ENCODE measurements at places on chromosomes 4 and X.
A peak's percentile ranks its signal among the peaks of the same experiment; 100 is the strongest.

DNA sequence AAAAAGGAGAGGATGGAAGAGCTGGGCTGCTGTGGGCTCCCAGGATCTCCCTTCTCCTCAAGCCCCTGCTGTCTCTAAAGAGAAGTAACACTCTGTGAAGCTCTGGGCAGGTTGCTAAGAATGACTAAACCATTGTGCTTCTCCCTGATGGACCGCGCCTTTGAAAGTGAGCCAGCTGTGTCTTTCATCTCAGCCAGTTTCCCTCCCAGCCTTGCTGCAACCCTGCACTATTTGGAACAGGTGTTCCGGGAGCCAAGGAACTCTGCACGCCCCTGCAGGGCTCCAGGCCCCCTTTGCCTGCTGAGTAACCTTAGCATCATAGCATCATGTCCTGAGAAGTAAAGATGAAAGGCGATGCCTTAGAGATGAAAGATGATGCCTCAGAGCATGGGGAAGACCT, 39.7 kb downstream of the SMIM20 start:
- no peak for DNase-seq

GRCh38 chrX:103330681-103331288, 746 bp downstream of the TCEAL7 start:
- DNase-seq, result no peak

DNA sequence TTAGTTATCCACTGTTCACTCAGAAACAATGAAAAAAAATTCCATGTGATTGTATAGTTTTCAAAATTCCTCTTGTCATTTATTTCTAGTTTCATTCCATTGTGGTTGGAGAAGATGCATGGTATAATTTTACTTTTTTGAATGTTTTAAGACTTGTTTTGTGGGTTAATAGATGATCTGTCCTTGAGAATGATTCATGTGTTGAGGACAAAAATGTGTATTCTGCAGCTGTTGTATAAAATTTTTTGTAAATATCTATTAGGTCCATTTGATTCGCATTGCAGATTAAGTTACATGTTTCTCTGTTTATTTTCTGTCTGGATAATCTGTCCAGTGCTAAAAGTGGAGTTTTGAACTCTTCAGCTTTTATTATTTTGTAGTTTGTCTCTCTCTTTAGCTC, 65.4 kb downstream of the RTL3 start:
- no peak for DNase-seq

DNA sequence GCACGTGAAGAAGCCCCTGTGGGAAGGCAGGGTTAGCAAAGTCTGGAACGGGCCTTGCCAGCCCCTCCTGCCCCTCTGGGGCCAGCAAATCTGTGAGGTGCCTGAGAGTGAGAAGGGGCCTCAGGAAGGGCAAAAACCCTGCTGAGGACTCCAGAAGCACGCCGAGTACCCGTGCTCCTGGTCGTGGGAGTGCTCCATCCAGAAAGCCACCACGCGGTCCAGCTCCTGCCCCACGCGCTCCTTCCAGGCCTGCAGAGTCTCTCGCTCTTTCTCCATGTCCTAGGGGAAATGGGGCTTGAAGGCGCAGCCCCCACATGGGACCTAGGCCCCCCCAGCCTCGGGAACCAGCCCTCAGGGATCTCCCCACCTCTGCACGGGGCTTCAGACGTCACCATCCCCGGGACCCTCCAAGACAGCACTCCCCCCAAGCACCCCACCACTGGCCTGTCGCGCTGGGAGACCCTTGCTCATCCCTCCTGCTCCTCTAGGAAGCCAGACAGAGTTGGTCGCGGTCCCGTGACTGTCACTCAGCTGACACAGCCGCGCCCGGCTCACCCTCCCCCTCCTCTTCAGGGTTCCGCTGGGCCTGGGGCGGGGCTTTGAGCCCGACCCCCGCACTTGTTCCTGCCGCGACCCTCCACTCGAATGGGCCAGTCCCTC, at the start of gene RENBP:
Gene RENBP, minus strand, starts transcription at position 504 of the 660 bp plus-strand sequence. Its CDS starts 33 bp downstream, at position 471.
- DNase-seq, result peak; percentile 53

DNA sequence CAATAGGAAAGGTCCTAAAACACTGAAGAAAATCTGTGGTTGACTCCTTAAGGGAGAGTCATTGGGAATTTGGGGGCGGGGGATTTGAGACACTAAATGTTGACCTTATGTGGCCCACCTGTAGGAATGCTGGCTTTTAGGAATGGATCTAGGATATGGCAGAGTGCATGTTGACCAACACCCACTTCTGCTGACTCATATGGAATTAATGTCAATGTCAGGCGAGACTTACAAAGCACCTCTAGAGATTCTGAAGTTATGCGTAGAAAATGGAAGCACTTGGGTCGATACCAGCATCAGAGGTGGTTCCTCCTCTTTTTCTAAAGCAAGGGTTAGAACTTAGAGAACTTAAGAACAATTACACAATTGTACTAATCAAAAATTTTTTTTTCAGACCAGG, 100.6 kb upstream of the CBR4 start:
- no peak for DNase-seq

GRCh38 chr4:142838778-142839177, 7.3 kb downstream of the INPP4B start:
- DNase-seq, result no peak

DNA sequence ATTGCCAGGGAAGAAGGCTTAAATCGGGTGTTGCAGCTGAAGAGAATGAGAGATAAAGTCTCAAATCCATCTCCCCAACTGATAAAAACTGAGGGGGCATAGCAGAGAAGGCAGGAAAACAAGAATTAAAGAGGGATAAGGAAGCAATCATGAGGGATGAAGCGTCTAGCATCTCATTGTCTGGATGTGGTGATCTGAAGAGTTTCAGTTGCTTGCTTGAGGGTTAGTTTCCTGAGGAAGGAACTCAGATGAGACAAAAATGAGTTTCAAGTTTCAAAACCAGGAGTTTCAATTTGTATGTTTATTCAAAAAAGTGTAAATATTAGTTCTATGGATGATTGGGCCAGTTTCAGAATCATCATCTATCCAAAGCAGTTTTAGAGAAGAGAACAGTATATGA, 496.9 kb downstream of the RAB28 start:
- DNase-seq, result no peak

GRCh38 chr4:109234596-109234995, 67.9 kb downstream of the COL25A1 start:
- DNase-seq, result no peak

DNA sequence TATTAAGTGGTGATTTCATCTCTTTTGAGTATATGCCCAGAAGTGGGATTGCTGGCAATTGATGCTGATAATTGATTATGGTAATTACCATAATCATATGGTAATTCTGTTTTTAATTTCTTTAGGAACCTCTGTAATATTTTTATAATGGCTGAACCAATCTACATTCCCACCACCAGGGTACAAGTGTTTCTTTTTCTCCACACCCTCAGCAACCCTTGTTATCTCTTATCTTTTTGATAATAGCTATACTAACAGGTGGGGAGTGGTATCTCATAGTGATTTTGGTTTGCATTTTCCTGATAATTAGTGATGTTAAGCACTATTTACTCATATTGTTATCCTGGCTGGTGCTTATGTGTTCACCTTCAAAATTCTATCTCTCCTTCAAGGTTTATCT, 212.6 kb downstream of the FMR1NB start:
- DNase-seq, result no peak

DNA sequence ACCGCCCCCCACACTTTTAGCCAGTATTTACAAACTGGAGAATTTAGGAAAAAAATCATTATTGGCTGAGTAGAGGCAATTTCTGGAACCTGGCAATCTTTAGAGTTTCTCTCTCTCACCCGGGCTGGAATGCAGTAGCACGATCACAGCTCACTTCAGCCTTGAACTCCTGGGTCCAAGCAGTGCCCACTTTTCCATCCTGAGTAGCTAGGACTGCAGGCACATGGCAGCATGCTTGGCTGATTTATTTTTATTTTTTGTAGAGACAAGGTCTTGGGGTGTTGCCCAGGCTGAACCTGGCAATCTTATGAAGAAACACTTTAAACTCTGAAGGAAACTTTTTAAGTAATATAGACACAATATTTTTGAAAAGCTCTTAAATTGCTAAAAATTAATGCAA, 120.1 kb downstream of the AFF1 start:
- DNase-seq, result no peak

DNA sequence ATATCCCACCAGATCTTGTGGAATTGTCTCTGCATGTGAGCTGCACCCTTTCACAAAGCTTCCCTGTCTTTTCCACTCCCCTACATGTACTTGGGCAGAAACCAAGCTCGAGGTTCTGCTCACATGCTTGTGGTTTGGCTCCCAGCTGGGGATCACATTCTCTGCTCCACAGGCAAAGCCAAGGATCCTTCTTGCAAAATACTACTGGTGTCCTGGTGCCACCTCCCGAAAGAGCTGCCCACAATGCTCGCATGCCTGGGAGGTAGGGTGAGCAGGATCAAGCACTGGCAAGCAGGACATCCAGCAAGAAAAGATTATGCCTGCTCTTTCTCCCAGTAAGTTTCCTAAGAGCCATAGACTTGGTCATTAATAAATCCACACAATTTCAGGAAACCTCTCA, 45.1 kb upstream of the PPARGC1A start:
- DNase-seq, result no peak

DNA sequence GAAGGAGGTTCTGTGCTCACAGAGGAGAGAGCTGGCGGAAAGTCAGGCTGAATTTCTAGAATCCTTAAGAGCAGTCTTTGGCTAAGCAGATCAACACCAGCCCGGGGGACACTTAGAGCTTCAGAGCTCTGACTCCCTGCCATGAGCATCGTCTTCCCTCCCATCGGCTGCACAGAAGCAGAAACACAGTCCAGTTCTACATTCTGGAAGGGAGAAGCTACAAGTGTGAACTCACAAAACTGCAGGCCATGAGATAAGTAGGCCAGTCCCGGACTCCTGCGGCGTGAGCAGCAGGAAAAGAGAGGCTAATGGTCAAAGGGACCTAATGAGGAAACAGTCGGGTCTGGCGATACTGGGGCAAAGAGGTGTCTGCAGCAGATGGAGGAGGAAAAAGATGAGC, 211.5 kb downstream of the DHX15 start:
- no peak for DNase-seq

GRCh38 chrX:155995321-155995875, 2.1 kb upstream of the IL9R start:
- DNase-seq, result no peak

DNA sequence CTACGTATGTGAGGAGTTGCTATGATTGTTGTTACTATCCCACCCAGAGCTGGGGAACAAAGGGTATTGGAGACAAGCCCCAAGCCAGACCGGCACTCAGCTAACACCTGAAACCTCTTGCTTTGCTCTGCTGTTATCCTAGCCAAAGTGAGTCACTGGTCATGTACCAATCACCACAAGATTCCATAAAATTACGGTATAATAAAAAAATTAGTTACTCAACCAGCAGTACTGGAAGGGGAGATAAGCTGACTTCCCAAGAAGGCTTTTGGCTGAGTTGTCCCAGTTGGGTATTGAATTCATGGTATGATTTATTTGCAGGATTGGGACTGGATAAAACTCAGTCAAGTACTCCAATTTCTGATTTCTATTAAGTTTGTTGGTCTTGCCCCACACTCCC, 5.3 kb downstream of the EDA2R start:
- DNase-seq, result no peak

DNA sequence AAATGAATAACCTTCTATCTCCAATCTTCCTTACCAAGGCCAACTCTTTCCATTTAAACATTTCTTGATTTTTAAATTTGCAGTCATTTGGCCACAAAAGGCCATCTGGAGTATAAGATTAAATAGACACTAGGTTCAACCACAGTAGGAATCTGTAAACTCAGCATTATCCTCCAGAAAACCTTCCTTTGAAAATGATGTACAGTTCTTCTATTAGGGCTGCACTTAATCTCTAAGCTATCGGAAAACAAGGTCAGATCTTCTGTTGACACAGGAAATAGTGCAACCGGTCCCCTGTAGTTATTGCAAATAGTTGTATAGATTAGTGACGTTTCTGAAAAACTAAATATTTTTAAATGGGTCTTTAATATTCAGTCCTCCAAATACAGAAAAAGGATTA, 359.0 kb upstream of the ATOH1 start:
- no peak for DNase-seq

DNA sequence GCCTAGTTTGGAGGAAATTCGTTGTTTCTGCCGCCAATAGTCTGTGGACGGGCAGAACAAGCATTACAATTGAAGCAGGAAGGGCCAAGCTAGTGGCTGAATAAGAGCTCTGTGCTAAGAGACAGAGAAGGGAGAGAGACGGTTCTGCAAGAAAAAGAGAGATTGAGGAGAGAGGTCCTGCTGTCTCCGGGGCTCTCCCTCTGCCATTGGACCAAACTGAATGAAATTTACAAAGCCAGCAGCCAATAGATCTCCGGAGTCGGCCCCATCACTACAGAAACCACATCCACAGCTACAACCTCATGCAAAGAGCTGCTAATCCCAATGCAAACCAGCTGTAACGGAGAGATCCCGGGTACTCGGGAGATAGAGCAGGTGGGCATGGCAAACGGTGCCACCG, at the start of gene NLGN4X:
Gene NLGN4X, minus strand, starts transcription at position 148 of the 400 bp plus-strand sequence. CDS start 77,401 bp downstream, outside the sequence.
- no peak for DNase-seq

- no peak for DNase-seq
Observed at GRCh38 chr4:86972997-86973396, 38.2 kb downstream of the AFF1 start.

DNA sequence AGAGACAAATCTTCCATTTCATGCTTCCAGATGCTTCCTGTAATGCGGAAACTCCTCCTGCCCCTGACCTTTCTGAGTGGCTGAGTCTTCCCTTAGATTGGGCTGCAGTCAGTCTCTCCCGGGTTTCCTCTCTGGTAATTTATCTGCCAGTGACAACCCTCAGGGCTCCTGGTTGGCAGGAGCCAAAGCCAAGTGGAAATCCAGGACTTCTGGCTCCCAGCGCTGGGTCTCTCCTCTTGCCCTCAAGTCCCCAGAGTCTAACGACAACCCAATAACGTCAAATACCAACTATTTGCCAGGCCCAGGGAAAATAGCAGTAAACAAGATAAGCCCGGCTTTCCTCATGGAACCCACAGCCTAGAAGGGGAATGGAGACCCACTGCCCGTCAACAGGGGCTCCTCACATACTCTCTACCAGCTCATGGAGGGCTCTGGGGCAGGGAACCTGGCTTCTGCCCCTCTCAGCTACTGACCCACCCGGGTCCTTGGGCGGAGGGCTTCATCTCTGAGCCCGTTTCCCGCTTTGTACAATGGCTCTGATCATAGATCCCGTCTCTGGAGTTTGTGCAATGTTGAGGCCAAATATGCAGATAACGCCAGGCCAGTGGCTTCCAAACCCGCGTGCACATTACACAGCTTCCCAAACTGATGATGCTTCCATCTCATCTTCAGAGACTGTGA, 1.1 kb upstream of the TBC1D14 start:
- no peak for DNase-seq

- no peak for DNase-seq
Observed at GRCh38 chrX:130196466-130196865, 24.7 kb downstream of the RAB33A start.

- DNase-seq, result no peak
Observed at GRCh38 chr4:161696944-161697343, 466.9 kb downstream of the FSTL5 start.

DNA sequence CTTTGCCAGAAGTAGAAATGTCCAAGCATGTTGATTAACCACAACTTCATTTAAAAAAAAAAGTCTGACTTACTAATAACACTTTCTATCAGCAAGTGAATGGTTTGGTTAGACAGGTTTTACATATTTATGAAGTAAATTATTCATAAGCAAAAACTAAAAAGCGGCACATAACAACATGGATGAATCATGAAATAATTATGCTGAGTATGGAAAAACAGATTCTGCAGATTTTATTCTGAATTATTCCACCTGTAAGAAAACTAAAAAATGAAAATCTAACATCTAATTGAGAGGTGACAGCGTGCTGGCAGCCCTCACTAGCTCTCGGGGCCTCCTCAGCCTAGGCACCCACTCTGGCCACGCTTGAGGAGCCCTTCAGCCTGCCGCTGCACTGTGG, 173.5 kb downstream of the ADAM29 start:
- DNase-seq, result no peak

- no peak for DNase-seq
Observed at GRCh38 chrX:16868920-16869319, 1.2 kb downstream of the RBBP7 start.

- no peak for DNase-seq
Observed at GRCh38 chrX:151873096-151873495, 39.6 kb upstream of the MAGEA4 start.

Measured in activated naive CD8-positive, alpha-beta T cell treated with anti-CD3 and anti-CD28 coated beads, Interleukin-2, amount 10 ng/mL, durations not matched to agents 7 days and 5 days (primary cell).